Mesenteric fat pad (tissue), 1 donor: ENCODE measurements at places on chromosomes 16 and 17.

DNA sequence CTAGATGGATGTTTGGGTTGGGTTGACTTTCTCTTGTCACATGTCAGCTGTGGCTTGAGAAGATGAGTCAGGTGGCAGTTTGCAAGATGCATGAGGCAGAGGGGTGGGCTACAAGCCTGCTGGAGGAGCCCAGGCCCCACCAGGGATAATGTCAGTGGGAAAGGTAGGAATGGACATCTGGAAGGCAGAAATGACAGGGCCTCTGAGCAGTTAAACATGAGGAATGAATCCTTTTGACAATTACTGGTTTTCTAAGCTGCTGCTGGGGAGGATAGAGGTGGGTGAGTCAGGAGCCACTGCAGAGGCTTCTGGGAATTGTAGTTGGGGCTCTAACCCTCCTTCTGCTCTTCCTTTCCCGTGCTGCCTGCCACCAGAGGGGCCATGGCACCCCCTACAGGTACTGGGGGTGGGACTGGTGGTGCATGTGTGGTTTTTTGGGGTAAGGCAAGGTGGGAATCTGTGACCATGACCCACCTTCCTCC lies 15.7 kb downstream of the SLC52A1 start:
- DNase-seq = no peak

GRCh38 chr17:45873728-45874127 lies 20.6 kb upstream of the MAPT start:
- DNase-seq = no peak

GRCh38 chr16:324451-325334 lies 27.8 kb downstream of the AXIN1 start:
- DNase-seq = no peak

DNA sequence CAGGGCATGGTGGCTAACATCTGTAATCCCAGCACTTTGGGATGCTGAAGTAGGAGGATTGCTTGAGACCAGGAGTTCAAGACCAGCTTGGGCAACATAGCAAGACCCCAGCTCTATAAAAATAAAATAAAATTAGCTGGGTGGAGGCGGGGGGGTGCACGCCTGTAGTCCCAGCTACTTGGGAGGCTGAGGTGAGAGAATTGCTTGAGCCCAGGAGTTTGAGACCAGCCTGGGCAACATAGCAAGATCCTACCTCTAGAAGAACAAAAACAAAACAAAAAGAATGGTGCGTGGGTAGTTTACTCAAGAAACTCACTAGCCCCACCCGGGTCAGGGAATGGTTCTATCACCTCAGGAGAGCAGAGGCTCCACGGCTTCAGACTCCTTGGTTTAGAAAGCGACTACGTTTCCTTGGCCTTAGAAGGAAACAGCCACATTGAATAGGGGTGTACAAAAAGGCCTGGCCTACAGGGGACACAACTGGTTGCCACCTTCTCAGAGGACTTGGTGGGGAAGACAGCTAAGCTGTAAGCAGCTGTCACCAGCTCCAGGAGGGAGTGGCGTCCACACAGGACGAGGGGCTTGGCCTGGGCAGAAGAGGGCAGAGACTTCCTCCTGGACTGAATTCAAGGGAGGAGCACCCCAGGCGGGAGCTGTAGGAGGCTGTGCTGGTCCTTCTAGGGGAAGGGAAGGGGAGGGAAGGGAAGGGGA lies 716 bp downstream of the TK1 start:
- no peak for DNase-seq

- DNase-seq = no peak
These were observed 11.5 kb downstream of the GP2 start for GRCh38 chr16:20315764-20316163.

GRCh38 chr16:12304861-12305596 lies 328.5 kb downstream of the SNX29 start:
- no peak for DNase-seq

GRCh38 chr17:1752425-1753262 lies 9.2 kb upstream of the SERPINF1 start:
- no peak for DNase-seq

DNA sequence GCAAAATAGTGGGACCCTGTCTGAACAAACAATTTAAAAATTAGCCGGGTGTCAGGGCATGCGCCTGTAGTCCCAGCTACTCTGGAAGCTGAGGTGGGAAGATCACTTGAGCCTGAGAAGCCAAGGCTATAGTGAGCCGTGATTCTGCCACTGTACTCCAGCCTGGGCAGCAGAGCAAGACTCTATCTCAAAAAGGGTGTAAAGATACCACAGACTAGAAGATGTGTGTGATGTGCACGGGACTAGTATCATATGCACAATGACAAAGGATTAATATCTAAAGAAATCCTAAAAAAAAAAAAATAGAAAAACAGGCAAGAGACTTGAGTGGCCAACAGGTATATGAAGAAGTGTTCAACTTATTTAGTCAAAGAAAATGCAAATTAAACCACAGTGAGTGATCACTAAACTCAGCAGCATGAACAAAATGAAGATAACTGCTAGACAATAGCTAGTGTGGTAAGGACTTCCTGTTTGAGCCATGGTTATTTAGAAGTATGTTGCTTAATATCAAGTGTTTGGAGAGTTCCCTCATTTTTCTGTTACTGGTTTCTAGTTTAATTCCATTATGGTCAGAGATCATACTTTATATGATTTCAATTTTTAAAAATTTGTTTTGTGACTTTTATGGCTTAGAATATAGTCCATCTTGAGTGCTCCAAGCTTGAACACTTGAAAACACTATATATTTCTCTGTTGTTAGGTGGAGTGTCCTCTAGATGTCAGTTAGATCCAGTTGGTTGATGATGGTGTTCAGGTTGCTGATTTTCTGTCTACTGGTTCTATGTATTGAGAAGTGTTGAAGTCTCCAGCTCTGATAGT lies 14.7 kb upstream of the SLX4 start:
- peak; percentile 18 for DNase-seq

GRCh38 chr17:57643062-57643461 lies 102.0 kb downstream of the CCDC182 start:
- no peak for DNase-seq

GRCh38 chr16:70634861-70635260 lies 11.5 kb upstream of the IL34 start:
- DNase-seq = no peak

GRCh38 chr17:7716901-7717755 lies at the start of gene DNAH2:
Gene DNAH2, plus strand, starts transcription at chr17:7717744. Its CDS starts 1,991 bp downstream, at chr17:7719735.
- DNase-seq = no peak

DNA sequence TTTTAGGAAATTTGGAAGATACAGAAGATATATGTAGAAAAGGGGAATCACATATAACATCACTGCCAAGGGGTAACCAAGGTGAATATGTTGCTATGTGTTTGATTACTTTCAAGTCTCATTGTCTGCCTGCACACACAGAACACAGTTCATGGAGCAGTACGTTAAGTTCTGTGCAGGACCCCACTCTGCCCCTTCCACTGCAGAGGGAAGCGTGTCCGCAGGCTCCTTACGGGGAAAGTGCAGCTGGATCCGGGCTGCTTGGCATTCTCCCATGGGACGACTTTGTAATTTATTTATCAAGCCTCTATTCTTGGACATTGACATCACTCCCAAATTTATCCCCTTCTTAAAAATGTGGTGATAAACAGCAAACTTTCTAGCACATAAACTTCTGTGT lies 226.8 kb downstream of the FOXL1 start:
- peak; percentile 20 for DNase-seq

DNA sequence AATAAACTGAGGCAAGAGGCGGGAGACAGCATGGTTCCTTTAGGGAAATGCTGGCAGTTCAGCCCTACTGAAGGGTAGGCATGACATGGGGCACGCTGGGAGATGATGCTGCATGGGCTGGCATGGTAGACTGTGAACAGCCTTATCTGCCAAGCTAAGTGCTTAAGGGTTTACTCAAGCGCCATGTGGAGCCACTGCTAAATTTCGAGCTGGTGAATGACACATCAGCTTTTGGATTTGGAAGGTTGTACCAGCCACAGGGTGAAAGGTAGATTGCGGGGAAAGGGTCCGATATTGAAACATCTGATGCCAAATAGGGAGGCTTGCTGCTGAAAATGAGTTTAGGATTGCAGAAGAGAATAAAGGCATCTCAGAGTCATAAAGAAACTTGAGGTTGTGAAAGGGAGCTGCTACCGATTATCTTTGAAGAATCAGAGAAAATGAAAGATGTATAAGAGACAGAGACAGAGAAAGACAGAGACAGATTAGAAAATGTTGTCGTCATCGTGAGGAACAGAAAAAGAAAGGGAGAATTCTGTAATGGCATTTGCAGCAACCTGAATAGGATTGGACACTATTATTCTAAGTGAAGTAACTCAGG lies 16.3 kb downstream of the PIK3R5 start:
- no peak for DNase-seq
